ENCODE measurements at places on chromosomes 12 and 14. TPM values are rescaled to one million over a fixed set of nuclear protein-coding genes. Genes with fewer than 3 reads are reported as not detected.

DNA sequence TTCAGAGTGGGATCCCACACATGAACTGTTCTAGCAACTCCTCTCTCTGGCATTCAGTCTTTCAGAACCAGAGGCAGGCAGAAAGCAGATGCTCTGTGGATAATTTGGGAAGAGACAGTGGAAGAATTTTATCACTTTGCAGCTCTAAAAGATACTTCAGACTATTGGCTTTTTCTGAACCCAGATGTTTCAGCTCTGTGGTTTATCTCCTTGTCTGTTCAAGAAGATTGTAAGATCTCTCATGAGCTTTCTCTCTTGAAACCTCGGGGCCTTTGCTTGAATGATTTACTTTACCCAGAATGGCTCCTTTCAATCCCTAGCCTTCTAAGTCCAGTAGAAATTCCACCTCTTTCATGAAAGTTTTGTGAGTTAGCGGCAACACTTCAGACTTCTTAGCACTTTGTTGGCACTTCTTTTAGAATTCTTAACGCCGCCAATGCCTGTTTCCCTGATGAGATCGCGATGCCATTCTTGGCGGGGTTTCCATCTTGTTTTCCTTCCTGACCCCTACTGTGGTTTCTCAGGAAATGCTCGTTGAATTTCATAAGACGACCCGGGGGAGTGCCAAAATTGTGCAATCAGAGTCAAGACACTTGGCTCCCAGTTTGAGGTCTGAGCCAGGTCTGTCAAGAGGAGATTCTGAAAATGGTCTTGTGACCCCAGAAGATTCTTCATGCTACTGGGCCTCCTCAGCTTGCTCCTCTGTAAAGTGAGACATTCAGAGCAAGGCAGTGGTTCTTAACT lies 107.0 kb upstream of the PRICKLE1 start:
- no peak for DNase-seq

The DLGAP5 gene
- polyA plus RNA-seq = 1.3 TPM

DNA sequence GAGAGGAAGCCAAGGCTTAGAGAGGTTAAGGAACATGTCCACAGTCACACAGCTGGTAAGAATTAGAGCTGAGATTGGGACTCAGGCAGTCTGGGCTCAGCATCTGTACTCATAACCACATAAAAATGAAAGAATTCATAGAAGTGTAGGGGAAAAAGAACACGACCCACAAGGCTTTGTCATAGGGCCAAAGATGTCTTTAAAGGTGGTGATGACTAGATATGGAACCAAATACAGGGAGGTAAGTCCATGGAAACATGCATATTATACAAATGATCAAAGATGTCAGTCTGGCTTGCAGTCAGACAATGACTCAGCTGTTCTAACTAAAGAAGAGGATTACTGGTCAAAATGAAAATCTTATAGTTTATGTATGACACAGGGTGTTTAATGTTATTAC lies 7.2 kb upstream of the SSPN start:
- DNase-seq = no peak

DNA sequence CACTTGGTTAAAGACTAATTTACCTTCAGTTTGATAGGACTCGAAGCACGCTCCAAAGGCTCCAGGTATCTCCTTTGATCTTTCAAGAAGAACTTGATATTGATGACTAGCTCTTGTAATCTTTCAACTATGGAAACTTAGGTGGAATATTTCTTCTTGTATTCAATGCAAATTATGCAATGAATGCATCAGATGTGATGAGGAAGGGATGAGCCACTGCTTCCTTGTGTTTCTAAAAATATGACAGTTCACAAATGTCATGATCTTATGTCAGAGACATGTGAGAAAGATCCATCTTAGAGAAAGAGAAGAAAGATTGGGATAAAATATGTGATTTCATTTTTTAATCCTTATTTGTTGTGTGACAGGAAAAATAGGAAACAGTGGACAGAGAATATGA lies 9.9 kb downstream of the RNASE9 start:
- no peak for DNase-seq

DNA sequence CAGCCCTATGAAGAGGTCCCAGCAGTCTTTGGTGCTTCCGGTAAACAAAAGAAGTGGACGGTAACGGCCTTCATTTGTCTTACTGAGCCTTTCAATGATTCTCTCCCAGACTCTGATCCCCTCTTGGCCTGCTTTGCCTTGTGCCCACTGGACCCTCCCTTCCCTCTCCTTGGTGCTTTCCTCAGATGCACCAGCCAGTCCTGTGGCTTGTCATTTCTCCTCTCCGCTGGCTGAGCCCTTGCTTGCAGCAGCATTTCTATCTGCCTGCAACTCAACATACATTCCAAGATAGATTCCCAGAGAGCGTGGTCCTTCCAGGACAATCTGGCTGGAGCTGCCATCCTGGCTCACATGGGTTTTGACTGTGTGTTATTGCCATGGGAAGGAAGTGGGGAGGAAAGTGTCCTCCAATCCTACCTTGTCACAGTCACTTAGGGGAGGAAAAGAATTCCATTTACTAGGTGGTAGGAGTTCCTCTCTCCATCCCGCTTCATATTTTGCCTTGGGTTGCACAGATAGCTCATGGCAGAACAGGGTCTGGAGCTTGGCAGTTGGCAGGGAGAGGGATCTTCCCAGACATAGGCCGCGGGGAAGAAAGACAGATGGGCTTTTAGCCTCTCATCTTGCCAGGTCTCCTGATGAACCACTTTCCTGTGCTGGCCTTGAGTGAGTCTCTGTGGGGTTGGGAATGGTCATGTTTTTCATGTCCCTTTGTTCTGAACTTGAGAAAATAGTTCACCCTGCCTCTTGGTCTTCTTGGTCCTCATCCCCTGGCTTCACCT lies 92.8 kb upstream of the KCNA1 start:
- no peak for DNase-seq

The MYL2 gene
- polyA plus RNA-seq = 143 TPM

- DNase-seq = peak; percentile 76
Measured at GRCh38 chr14:73945159-73945670, 4.7 kb downstream of the FAM161B start.

The IRAK3 gene
- polyA plus RNA-seq = 0.81 TPM

- DNase-seq = no peak
Measured at GRCh38 chr14:29587761-29588470, 339.7 kb downstream of the PRKD1 start.

The HIP1R gene
- 37.6 TPM for polyA plus RNA-seq

The SLCO1B3 gene
- polyA plus RNA-seq = not detected

The RFX4 gene
- polyA plus RNA-seq = not detected

GRCh38 chr14:60648249-60648933 lies 886 bp downstream of the SIX1 start:
- DNase-seq = no peak

- no peak for DNase-seq
Measured at GRCh38 chr12:3308609-3309008, 182.4 kb upstream of the PRMT8 start.

GRCh38 chr14:46488374-46488773 lies 163.2 kb downstream of the RPL10L start:
- DNase-seq = no peak

DNA sequence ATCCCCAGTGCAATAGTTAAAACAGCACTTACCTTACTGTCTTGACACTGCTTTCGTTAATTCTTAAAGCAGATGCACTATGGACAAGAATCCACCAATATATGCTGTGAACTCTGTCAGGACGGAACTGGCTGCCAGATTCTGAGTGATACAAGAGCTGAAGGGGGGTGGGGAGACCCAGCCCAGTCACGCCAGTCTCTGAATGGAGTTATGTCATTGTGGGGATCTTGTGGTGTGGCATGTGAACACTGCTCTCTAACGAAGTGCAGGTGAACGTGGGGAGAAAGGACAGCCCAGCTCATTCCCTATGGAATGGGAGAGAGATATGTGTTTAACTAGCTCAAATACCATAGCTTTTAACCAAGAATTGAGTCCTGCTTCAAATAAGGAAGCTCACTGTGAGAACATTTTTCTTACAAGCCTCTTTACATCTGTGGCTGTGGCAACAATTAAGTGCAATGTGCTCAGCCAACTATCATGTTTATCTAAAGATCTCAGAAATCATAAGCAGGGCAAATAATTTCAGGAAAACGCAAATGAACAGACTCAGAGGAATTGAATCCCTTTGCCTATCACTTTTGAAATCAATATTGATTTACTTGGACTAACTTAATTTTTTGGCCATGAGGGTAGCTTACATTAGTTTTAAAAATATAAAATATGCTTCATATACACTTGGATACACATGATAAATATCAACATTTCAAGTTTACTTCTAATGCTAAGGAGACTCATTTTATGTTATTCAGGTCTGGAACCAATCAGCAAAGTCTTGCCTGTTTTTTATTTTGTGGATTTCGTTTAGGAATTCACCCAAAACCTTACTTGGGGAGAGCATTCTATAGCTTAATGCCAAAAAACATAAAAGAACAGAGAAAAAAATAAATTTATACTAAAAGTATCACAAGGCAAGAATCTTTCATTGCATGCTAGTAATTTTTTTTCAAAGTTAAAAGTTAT lies at the start of gene LUM:
LUM (minus strand) TSS at position 129 of the 960 bp plus-strand sequence. CDS start 2,515 bp downstream, outside the sequence.
- peak; percentile 21 for DNase-seq

The TAS2R31 gene
- polyA plus RNA-seq = 0.53 TPM

GRCh38 chr12:113238309-113238708 lies 17.0 kb downstream of the TPCN1 start:
- DNase-seq = no peak

DNA sequence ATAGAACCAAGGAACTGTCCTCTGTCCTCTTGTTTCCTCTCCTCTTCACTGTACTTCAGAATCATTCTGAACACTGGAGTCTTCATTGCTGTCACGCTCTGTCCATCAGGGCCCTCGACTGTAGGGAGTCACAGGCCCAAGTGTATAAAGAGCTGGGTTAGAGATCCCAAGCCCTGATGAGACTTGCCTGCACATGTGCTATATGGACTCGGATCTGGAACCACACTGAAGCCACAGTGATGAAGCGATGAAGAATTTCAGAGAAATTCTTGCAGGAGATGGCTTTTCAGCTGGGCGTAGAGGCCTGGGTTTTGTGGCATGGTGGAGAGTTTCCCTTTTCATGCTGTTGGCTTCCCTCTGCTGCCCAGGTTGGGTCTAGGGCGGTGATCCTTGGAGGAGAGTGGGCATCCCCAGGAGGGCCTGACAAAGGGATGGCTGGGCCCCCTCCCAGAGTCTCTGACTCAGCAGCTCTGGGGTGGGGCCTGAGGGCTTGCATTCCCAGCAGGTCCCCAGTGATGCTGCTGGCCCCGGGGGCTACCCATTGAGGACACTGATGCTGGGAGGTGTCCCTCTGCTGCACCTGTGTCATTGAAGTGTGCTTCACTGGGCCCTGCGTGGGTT lies 39.6 kb upstream of the YY1 start:
- DNase-seq = no peak

DNA sequence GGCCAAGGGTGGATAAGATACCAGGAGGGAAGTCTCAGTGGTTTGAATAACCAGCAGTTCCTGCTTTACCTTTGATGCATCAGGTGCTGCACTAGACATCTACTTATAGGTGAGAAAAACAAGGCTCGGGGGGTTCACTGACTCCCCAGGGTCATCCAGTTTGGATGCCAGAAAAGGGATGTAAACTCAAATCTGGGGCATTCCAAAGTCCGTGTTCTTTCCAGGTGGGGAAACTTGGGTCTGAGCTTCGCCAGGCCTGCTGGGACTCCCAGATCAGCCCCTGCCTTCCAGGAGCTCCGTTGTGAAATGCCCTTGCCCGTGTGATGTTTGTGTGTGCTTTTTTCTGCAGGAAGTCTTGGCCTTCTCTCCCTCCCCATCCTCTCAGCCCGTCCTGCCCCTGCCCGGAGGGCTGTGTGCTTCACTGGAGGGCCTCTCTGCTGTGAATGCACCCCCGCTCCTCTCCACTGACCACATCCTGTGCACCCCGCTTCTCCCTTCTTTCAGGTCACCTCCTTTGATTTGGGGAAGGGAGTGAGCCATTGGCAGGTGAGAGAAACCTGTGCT lies 42.1 kb downstream of the TSPAN9 start:
- no peak for DNase-seq

The MYO1H gene
- polyA plus RNA-seq = not detected

DNA sequence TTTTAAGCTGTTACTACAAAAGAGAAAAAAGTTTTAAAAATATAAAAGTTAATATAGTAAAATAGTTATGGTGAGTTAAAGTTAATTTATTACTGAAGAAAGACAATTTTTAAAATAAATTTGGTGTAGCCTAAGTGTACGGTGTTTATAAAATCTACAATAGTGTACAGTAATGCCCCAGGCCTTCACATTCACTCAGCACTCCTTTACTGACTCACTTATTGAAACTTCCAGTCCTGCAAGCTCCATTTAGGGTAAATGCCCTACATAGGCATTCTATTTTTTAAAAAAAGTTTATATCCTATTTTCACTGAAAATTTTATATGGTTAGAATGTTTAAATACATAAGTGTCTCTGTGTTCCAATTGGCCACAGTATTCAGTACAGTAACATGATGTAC lies 769.5 kb upstream of the NOVA1 start:
- no peak for DNase-seq

- no peak for DNase-seq
Measured at GRCh38 chr14:105030836-105031396, 10.0 kb upstream of the CDCA4 start.

All from small intestine (tissue), 16 donors.